ENCODE measurements at places on chromosomes 1 and 21. TPM values are rescaled to one million over a fixed set of nuclear protein-coding genes. Genes with fewer than 3 reads are reported as not detected.

DNA sequence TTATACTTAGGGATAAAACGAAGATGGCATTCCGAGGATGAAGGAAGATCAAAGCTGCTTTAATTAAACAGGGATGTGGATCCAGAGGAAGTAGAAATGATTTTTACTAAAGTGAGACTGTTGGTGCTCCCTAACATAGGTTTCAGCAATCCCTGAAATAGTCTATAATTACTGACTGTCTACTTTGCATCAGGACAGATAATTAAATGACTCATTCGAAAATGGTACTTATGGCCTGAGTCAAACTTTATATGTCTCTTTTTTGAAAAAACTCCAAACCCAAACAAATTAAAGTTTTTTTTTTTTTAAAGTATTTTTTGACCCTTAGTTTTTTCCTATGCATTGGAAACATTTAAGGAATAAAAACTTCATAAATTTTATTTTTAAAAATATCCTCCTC, 90.3 kb downstream of the LYST start:
- DNase-seq: no peak
- H3K4me3 ChIP-seq: no peak overlapping the region
- no peaks in the 10 kb centered on the region for H3K36me3 ChIP-seq
- no peaks in the 10 kb centered on the region for H3K27me3 ChIP-seq
- H3K4me1 ChIP-seq: no peaks in the 10 kb centered on the region

GRCh38 chr1:225866061-225866837, 15.9 kb downstream of the TMEM63A start:
- H3K4me1 ChIP-seq: peaks cover 11% of the 10 kb centered on the region
- H3K27ac ChIP-seq: no peak overlapping the region
- no peaks in the 10 kb centered on the region for H3K27me3 ChIP-seq
- no peak overlapping the region for H3K4me3 ChIP-seq

GRCh38 chr21:30718239-30718909, at the start of gene KRTAP21-3:
Gene KRTAP21-3, minus strand, starts transcription at chr21:30718777. Its CDS starts 18 bp downstream, at chr21:30718759.
- H3K4me3 ChIP-seq: no peak within 1 kb of the TSS
- H3K36me3 ChIP-seq: no peaks in the 10 kb centered on the region
- DNase-seq: no peak
- H3K4me1 ChIP-seq: no peaks in the 10 kb centered on the region

The PRKAA2 gene
- polyA plus RNA-seq: 5.3 TPM

GRCh38 chr1:32771561-32772280, 45.4 kb downstream of the YARS1 start:
- peaks cover 9% of the 10 kb centered on the region for H3K4me1 ChIP-seq
- peaks cover 76% of the 10 kb centered on the region for H3K36me3 ChIP-seq
- H3K4me3 ChIP-seq: no peak overlapping the region
- H3K27ac ChIP-seq: no peak overlapping the region

- H3K4me1 ChIP-seq: no peaks in the 10 kb centered on the region
- no peaks in the 10 kb centered on the region for H3K36me3 ChIP-seq
- no peak overlapping the region for H3K27ac ChIP-seq
- DNase-seq: no peak
- H3K27me3 ChIP-seq: no peaks in the 10 kb centered on the region
These were observed 27.4 kb upstream of the RC3H1 start for GRCh38 chr1:174049514-174049913.

DNA sequence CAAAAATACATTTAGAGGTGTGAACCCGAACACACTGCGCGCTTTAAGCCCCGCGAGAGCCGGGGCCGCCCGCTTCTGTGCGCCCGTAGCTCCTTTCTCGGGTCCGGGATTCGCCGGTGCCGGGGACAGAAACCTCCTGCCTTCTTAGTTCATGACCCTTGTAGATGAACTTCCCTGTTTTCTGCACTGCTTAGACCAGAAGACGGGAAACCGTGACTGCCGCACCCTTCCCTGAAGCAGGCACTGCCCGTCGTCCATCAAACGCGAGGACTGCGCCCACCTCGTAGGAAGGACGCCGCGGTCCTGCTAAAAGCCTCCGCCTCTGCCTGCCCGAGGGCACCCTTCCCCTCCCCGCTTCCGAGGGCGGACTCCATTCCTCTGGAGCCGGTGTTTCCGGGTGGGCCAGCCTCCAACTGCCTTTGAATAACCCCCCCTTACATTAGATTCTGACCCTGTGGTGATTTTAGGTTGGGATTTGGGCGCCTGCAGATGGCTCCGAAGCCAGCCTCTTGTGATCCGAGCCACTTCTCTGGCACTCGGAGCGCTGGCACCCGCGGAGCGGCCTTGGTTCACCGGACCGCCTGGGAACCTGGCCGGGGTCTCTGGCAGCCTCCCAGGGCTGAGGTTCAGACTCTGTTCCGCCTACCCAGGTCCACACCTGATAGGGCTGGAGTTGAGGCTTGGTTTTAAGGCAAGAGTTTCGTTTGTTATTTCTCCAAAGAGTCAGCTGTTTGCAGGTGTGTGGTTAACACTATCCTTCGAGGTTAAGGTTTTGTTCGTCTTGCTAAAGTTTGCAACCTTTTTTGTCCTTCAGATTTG, 1.2 kb upstream of the PTTG1IP start:
- no peaks in the 10 kb centered on the region for H3K36me3 ChIP-seq
- peaks cover 37% of the 10 kb centered on the region for H3K4me1 ChIP-seq

DNA sequence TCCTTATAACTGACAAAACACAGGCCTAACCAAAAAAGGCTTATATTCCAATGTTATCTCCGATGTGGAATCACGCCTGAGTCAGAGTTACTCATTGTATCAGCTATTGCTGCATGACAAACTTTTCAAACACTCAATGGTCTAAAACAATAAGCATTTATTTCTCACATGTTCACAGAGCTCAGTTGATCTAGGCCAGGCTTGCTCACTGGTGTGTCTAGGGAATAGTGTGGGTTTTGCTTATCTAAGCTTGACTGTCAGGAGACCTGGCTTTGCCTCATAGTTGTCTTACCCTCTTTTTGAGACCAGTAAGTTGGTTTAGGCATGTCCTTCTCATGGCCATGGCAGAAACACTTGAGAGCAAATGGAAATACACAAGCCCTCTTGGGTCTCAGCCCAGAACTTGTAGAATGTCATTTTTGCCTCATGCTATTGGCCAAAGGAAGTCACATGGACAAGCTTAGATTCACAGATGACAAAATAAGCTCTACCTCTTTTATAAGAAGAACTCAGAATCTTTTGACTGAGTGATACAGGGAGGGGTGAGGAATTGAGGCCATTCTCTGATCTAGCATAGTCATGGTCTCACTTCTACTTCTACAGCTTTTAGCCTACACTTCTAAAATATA, 130.8 kb downstream of the HMCN1 start:
- H3K27me3 ChIP-seq: no peaks in the 10 kb centered on the region
- no peak overlapping the region for H3K4me3 ChIP-seq
- H3K36me3 ChIP-seq: no peaks in the 10 kb centered on the region
- peaks cover 4% of the 10 kb centered on the region for H3K4me1 ChIP-seq
- DNase-seq: no peak

- no peaks in the 10 kb centered on the region for H3K27me3 ChIP-seq
- no peaks in the 10 kb centered on the region for H3K4me1 ChIP-seq
- no peaks in the 10 kb centered on the region for H3K36me3 ChIP-seq
- DNase-seq: no peak
- H3K27ac ChIP-seq: no peak overlapping the region
These were observed 12.5 kb upstream of the FNBP1L start for GRCh38 chr1:93435443-93435842.

DNA sequence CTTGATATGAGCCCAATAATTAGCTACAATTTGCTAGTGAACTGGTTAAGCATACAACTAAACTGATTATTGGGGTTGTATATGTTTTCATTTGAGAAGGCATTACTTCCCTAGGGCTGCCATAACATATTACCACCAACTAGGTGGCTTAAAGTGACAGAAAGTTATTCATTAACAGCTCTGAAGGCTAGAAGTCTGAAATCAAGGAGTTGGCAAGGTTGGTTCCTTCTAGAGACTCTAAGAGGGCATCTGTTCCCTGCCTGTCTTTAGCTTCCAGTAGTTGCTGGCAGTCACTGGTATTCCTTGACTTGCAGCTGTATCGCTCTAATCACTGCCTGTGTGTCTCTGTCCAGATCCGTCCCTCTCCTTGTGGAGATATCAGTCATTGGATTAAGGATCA, 86.3 kb downstream of the LHX9 start:
- no peaks in the 10 kb centered on the region for H3K4me1 ChIP-seq
- no peaks in the 10 kb centered on the region for H3K27me3 ChIP-seq
- H3K27ac ChIP-seq: no peak overlapping the region
- no peak for DNase-seq

GRCh38 chr1:38819516-38819915, 40.1 kb downstream of the RRAGC start:
- H3K36me3 ChIP-seq: no peaks in the 10 kb centered on the region
- H3K27me3 ChIP-seq: peaks cover 73% of the 10 kb centered on the region
- H3K4me3 ChIP-seq: no peak overlapping the region
- peaks cover 7% of the 10 kb centered on the region for H3K4me1 ChIP-seq
- H3K27ac ChIP-seq: no peak overlapping the region
